DMS79 (cell line): ENCODE measurements at places on chromosomes 3 and 15.

DNA sequence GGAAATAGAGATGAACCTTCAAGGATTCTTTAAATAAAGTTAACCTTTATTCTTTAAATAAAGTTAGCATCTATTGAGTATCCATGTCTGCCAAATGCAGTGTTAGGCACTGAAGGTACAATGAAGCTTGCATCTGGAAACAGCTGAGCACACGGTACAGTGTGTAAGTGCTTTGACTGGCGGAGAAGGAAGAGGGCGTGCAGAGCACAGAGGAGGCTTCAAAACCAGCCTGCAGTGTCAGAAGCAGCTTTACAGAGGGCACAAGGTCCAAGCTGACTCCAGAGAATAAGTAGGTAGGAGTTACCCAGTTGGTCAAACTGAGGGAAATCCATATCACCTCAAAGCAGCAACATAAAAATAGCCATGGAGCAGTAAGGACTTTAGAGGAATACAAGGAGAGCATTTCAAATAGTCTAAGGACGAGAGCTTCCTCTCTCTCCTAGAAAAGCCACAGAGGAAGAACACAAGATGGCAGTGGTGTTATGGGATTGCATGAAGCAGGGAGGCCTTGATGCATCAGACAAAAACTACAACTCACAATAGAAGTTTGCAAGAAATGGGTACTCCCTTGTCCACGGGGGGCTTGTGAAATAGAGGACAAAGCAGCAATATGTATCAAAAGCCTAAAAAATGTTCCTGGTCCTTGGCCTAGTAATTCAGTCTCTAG, 60.3 kb upstream of the PPP2R3A start:
- DNase-seq = no peak

GRCh38 chr15:68407886-68408881, 23.8 kb downstream of the ITGA11 start:
- no peak for DNase-seq

DNA sequence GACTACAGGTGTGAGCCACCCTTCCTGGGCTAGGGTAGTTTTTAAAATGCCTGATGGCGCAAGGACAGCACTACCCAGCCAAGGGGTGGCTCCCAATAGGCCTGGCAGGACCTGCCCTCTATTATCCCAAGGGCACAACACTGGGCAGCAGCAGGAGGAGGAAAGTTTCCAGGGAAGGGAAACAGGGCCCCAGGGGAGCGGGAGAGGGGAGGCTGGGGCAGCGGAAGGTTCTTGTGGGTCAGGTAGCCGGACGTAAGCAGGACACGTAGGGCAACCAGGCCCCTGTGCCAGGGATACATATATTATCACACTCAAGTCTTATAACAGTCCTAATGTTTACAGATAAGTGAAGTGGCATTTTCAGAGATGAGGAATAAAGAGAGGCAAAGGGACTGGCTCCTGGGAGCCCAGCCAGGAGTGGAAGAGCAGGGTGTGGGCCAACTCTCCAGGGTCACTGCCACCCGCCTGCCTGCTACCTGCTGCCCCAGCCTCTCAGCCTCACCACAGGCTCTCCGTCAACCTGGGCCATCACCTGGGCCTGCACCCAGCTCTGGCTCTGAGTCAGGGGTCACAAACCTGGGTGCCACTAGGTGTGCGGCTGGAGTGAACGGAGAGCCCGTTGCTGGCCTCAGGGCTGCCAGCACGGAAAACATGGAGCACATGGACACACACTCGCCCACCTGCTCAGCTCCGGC, 73.2 kb upstream of the SNRPA1 start:
- DNase-seq = no peak

DNA sequence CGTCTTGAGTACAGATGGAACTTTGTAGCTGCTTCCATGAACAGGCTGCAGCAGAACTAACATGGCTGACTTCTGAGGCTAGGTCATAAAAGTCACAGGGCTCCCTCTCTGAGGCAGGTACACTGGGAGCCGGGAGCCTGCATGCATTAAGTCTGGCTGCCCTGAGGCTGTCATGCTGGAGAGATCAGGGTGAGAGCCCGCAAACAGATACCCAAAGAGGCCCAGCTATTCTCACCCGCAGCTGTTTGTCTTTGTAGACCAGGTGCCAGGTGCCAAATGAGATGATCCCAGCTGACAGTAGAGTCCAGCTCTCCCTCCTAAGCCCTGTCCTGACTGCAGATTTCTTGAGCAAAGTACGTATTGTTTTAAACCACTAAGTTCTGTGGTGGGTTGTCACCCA, 8.6 kb upstream of the SLCO3A1 start:
- no peak for DNase-seq

GRCh38 chr15:100215031-100215842, 126.5 kb downstream of the ADAMTS17 start:
- no peak for DNase-seq

- no peak for DNase-seq
Observed at GRCh38 chr3:37093481-37093880, 80.9 kb downstream of the LRRFIP2 start.

GRCh38 chr3:195143221-195143620, 127.7 kb downstream of the XXYLT1 start:
- DNase-seq = no peak

- no peak for DNase-seq
Observed at GRCh38 chr3:123298903-123299302, 97.2 kb downstream of the SEC22A start.

- DNase-seq = no peak
Observed at GRCh38 chr15:49370782-49371181, 52.3 kb upstream of the FGF7 start.

GRCh38 chr3:66479532-66479947, 21.3 kb downstream of the LRIG1 start:
- no peak for DNase-seq

DNA sequence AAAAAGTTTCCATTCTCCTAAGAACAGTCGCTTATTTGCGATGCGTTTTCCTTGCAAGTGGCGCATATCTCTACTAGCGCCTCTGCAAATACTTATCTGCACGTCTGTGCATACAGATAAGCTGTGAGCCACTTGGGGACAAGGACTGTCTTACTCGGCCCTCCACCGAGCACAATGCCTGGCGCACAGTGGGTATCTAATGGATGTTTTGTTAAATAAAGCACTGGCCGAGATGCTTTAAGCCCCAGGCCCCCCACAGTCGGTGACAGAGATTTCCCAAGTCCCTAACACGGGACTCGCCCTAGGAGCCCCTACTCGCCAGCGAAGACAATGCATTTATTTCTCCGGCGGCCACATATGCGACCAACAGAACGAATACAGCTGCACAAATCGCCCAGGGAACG, 503 bp downstream of the HLTF start:
- no peak for DNase-seq

DNA sequence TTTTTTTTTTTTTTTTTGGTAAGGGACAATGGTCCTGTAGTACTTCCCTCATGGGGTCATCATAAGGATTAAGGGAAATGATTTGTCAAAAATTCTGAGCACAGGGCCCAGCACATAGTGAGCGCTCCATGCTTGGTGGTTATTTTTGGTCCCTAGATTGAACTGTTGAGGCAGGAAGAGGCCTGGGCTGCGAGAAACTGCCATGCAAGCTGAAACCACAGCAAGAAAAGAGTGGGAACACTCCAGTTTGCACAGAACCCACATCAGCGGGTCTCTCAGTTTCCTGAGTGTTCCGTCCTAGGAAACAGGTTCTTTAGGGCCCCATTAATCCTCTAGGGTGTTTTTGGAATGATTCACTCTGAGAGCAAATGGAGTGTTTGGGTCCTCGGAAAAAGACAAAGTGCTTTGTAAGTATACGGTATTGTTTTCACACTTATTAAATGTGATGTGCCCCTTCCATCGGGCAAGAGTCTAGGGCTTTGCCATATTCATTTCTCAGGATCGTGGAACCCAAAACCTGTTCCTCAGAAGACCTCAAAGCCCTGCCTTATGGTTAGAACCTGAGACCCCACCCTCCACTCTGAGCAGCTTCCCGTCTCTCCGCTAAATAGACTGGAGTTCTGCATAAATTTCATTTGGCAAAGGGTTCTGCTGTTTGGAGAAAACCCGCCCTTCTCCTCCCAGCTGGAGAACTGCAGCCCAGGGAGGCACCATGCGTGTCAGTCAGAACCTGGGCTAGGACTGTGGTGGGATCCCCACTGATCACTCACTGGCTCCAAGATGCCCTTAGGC, 60.4 kb downstream of the SPSB4 start:
- DNase-seq = no peak

- no peak for DNase-seq
Observed at GRCh38 chr3:32391643-32392535, at the start of gene CMTM7. CMTM7 (plus strand) TSS chr3:32391853; CDS start chr3:32391907, 54 bp downstream.

DNA sequence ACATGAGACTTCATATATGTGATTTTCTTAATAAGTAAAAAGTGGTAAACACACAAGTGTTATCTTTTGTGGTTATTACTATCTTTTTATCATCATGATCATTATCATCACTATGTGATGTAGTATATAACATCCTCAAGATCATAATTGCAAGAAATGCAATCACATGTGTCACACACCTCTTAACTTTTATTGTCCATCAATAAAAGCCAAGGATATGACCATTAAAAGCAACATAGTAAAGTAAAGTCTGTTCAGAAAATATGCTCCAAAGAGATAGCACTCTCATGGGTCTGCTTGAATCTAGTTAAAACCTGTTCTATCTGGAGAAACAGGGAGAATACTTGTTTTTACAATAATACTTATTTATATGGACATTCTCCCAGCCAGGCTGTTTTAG, 153.0 kb upstream of the MLF1 start:
- no peak for DNase-seq

GRCh38 chr3:126270145-126270811, 86.9 kb downstream of the KLF15 start:
- DNase-seq = no peak

GRCh38 chr3:118501152-118501551, 533.5 kb downstream of the IGSF11 start:
- peak; percentile 32 for DNase-seq

- DNase-seq = no peak
Observed at GRCh38 chr15:63800241-63800640, 33.5 kb downstream of the HERC1 start.

DNA sequence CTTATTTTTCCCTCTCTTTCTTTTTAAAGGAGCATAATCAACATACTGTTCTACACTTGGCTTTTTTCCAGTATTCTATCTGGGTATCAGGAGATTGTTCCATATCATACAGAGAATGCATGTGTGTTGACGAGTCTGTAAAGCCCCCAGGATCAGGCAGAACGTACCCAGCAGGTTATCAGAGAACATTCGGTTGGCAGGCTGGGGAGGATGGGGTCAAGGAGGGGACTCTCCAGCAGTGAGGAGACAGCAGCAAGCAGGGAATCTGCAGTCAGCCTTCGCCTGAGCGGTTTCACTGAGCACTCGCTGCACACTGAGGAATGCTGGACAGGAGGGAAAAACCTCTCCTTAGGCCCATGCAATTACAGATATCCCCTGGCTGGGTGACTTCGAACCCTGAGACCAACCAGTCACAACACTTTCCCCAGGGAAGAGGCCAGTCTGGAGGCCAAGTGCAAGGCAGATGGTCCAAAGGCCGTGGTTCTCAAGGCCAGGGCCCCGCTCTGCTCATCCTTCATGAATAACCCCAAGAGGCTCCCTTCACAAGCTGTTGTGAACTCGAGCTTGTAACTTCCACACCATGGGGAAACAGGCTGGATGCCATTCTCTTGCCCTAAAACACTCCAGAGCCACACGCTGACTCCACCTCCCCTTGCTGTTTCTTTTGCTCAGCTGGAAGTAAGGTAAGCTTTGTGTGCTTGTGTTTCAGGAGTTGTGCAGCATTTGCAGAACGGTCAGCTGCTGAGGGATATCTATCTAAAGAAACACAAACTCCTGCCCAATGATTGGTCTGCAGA, 60.1 kb downstream of the PXYLP1 start:
- DNase-seq = no peak

DNA sequence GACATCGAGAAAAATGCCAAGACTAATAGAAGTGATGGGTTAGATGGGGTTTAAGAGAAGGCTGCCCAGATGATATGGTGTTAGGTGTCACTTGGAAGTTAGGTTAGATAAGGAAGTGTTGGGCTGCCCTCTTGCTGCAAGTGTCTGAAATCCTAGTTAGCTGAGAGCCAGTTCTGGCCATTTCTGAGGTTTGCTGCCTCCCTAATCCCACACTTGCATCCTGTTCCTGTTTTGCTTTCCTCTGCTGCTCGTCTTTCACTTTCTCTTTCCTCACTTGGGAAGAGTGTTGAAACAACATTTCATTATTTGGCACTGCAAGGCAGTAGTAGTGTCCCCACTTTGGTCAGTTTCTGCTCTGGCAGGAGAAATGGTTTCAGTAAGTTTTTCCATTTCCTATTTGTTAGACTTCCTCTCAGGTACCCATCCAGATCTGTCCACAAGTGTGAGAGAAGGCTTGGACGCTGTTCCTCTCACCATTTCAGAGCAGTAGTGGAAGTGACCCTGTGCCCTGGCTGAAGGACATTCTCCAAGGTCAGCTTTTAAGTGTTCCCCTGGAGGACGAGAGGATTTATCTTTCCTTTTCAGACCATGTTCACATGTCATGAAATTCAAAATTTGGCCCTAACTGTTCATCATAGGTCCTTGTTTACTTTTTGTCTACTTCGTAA, 93.3 kb downstream of the ADAMTSL3 start:
- DNase-seq = no peak

DNA sequence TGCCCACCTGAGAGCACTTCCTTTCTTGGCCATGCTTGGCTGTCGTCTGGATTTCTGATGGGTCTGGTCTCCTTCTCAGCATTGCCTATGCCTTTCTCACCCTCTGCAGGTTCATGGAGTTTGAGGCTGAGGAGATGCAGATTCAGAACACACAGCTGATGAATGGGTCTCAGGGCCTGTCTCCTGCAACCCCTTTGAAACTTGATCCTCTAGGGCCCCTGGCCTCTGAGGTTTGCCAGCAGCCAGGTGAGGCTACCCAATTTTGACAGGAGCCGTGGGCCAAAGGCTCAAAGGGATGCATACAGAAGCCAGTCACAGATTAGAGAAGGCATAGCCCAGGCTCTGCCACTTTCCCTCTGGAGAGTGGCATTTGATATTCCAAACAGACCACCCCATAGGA, 10.5 kb downstream of the NUTM1 start:
- DNase-seq = no peak

- no peak for DNase-seq
Observed at GRCh38 chr3:33149342-33149741, 35.5 kb downstream of the CRTAP start.

- no peak for DNase-seq
Observed at GRCh38 chr3:112966633-112967032, 8.3 kb downstream of the CD200R1 start.

- no peak for DNase-seq
Observed at GRCh38 chr3:115638991-115639390, 15.7 kb downstream of the GAP43 start.

GRCh38 chr3:30970183-30970582, 75.7 kb upstream of the GADL1 start:
- no peak for DNase-seq

DNA sequence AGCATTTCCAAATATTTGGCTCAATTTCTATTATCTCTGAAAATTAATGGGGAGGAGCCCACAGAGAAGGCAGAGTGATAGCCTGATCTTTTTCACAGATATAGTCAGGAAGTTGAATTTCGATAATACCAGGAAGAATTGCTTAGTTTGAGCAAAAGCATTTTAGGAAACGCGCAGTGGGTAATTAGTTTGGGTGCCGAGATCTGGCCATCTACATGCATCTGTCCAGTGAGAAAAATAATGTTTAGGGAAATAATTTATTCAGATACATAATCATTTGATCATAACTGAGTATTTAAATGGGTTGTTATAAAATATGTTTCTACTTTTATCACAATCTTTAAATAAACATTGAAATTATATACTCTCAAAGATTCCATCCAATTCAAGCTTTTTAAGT, 653.9 kb downstream of the RBMS3 start:
- no peak for DNase-seq
